ENCODE measurements at places on chromosomes 6 and 20. TPM values are rescaled to one million over a fixed set of nuclear protein-coding genes. Genes with fewer than 3 reads are reported as not detected.

CNR1 gene
- 0.67 TPM for total RNA-seq

ASIP gene
- not detected for total RNA-seq

NOP56 gene
- 63.7 TPM for total RNA-seq

GCLC gene
- 135 TPM for total RNA-seq

TDRD6 gene
- total RNA-seq = 0.09 TPM

COL19A1 gene
- total RNA-seq = 0.25 TPM

CAP2 gene
- total RNA-seq = 2.5 TPM

CLPSL1 gene
- not detected for total RNA-seq

RRP36 gene
- 33.4 TPM for total RNA-seq

CFAP206 gene
- 0.42 TPM for total RNA-seq

NANP gene
- total RNA-seq = 4.7 TPM

ZNF165 gene
- total RNA-seq = 0.51 TPM

C4A gene
- total RNA-seq = 410 TPM

VGLL2 gene
- not detected for total RNA-seq

GSTA1 gene
- 59.4 TPM for total RNA-seq

CDK5RAP1 gene
- total RNA-seq = 15.2 TPM

MCCD1 gene
- 0.56 TPM for total RNA-seq

SESN1 gene
- 14.1 TPM for total RNA-seq

SIRPD gene
- total RNA-seq = 1.1 TPM

KCNQ2 gene
- total RNA-seq = not detected

C20orf204 gene
- 0.14 TPM for total RNA-seq

PNLDC1 gene
- total RNA-seq = not detected

TSBP1 gene
- total RNA-seq = not detected

OR12D3 gene
- total RNA-seq = not detected

SLC22A7 gene
- total RNA-seq = 495 TPM

LPIN3 gene
- total RNA-seq = 1.5 TPM

UST gene
- 2.7 TPM for total RNA-seq

BTN1A1 gene
- not detected for total RNA-seq

POLR1H gene
- 7.0 TPM for total RNA-seq

GTSF1L gene
- total RNA-seq = not detected

CLPSL2 gene
- not detected for total RNA-seq

DEFB123 gene
- not detected for total RNA-seq

GATA5 gene
- total RNA-seq = 0.25 TPM

MLN gene
- not detected for total RNA-seq

XKR7 gene
- total RNA-seq = under 0.01 TPM

DACT2 gene
- total RNA-seq = 2.8 TPM

HSPA1L gene
- total RNA-seq = 0.79 TPM

HRH3 gene
- total RNA-seq = not detected

TOX2 gene
- total RNA-seq = 1.0 TPM

TRIM40 gene
- total RNA-seq = not detected

PRND gene
- 0.23 TPM for total RNA-seq

TCP11 gene
- total RNA-seq = 0.19 TPM

RIMS1 gene
- 0.09 TPM for total RNA-seq

GLP1R gene
- total RNA-seq = not detected

FOXA2 gene
- 5.2 TPM for total RNA-seq

Data from liver (tissue), 10 donors.